Ureter (tissue), 1 donor: ENCODE measurements at places on chromosomes 1 and 21. TPM values are rescaled to one million over a fixed set of nuclear protein-coding genes. Genes with fewer than 3 reads are reported as not detected.

The C8B gene
- total RNA-seq: not detected

The EFNA1 gene
- 111 TPM for total RNA-seq

The ORC1 gene
- 1.1 TPM for total RNA-seq

The MX2 gene
- total RNA-seq: 18.9 TPM

The KRTAP19-6 gene
- total RNA-seq: not detected

The MT1HL1 gene
- total RNA-seq: not detected

The SPRR1A gene
- total RNA-seq: 13.8 TPM

The ZNF648 gene
- total RNA-seq: 0.23 TPM

The DMRTA2 gene
- total RNA-seq: not detected

The GUK1 gene
- 182 TPM for total RNA-seq

The UBL4B gene
- total RNA-seq: not detected

The HOOK1 gene
- 15.9 TPM for total RNA-seq

The RNU1-3 gene
- total RNA-seq: 1,626 TPM

The LCE6A gene
- total RNA-seq: not detected

The ABCA4 gene
- 1.8 TPM for total RNA-seq

DNA sequence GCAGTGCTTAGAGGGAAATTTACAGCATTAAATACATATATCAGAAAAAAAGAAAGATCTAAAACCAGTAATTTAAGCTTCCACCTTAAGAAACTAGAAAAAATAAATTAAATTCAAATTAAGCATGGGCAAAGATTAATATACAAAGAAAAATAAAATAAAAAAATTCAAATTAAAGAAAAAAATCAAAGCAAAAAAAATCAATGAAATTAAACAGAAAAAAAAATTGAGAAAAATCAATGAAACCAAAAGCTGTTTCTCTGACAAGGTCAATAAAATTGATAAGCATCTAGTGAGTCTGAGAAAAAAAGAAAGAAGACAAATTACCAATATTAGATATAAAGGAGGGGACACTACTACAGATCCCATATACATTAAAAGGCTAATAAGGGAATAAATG, 26.0 kb downstream of the GNG12 start:
- DNase-seq: no peak

GRCh38 chr1:6675941-6676340, 25.7 kb downstream of the DNAJC11 start:
- no peak for DNase-seq

GRCh38 chr21:41504030-41504429, 3.9 kb downstream of the TMPRSS2 start:
- no peak for DNase-seq

GRCh38 chr1:18549906-18550305, 69.2 kb downstream of the KLHDC7A start:
- no peak for DNase-seq

GRCh38 chr1:38187552-38187951, 141.0 kb upstream of the POU3F1 start:
- DNase-seq: no peak

- DNase-seq: no peak
Measured at GRCh38 chr1:238690415-238690814, 696.0 kb upstream of the CHRM3 start.

- DNase-seq: no peak
Measured at GRCh38 chr1:190452272-190452848, 25.3 kb downstream of the BRINP3 start.

DNA sequence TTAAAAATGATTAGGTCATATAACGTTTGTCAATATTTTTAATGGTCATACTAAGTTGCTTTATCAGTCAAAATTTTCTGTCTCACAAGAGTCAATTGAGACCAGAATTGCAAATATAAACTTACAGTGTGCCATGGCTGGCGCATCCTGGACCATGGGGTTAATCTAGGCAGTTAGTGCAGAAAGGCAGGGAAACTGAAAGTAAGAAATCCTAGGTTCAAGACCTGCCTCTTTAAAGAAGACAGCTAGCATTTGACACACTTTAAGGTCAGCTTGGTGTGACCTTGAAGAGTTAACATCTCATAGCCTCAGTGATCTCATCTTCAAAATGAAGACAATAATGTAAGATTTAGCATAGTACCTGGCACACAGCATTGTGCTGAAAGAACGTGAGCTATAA, 210.0 kb upstream of the DAB1 start:
- DNase-seq: no peak

GRCh38 chr21:42220138-42220701, 1.3 kb downstream of the ABCG1 start:
- DNase-seq: peak; percentile 74

DNA sequence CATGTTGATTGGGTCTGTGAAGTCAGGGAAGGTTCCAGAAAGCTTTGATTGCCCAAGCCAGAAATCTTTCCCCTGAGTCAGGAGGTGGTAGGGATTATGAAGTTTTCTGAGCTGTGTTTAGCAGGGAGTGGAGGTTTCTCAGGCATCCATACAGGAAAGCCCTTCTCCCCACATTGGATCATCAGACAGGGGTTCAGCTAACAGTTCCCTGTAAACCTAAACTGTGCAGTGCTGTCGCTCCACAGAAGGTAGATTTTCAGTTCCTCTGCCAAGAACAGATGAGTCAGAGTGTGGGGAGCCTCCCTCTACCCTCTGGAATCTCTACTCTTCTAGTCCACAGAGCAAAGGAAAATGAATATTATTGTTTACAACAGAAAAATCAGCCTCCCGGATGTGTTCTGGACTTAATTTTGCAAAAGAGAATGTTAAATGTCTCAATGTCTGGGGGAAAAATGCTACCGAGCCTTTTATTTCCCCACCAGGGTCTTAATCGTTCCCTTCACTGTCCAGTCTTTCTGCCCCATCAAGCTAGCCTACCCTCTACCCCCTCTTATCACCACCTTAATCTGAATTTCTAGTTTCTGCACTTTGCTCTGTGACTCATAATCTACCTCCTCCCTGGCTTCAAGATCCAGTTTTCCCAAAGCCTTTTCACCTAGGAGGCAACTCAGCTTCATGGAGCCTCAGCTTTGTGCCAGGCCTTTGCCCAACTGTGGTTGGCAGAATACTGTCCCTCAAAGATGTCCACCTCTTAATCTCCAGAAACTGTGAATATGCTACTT, 355.6 kb downstream of the PRDM2 start:
- DNase-seq: no peak

GRCh38 chr1:55329808-55330432, 114.8 kb upstream of the USP24 start:
- no peak for DNase-seq

GRCh38 chr1:36087233-36088123, 1.2 kb upstream of the ADPRS start:
- peak; percentile 42 for DNase-seq

DNA sequence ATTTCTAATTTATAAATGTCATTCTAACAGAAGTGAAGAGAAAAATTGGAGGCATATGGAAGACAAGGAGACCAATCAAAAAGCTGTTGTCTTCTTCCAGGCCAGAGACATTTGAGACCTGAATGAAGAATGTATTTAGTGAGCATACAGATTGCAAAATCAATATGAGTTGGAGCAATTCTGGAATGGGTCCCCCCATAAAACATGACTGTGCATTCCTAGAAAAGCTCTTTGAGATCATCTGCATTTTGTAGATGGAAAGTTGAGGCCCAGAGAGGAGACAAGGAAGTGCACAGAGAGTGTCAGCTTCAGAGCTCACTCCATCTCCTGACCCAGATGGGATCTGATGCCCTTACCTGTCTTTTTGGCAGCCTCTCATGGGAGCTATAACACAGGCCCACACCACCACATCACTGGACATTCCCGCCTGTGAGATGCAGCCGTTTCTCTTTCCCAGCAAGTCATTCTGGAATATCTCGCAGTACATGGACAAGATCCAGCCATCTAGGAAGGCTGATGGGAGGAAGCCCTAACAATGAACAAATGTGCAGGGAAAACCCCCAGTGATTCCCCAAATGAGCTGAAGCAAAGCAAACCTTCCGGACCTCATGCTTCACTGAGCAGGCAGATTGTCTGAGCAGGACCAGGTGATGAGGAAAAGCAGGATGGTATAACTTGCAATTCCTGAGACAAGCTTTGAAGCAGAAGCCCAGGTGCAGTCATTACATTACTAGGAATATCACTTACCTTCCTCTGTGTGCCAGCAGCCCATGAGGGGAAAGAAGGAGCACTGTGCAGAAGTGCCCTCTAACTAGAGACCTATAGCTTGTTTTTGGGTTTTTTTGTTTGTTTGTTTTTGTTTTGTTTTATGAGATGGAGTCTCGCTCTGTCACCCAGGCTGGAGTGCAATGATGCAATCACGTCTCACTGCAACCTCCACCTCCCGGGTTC, 445.6 kb downstream of the PLPP3 start:
- DNase-seq: no peak

DNA sequence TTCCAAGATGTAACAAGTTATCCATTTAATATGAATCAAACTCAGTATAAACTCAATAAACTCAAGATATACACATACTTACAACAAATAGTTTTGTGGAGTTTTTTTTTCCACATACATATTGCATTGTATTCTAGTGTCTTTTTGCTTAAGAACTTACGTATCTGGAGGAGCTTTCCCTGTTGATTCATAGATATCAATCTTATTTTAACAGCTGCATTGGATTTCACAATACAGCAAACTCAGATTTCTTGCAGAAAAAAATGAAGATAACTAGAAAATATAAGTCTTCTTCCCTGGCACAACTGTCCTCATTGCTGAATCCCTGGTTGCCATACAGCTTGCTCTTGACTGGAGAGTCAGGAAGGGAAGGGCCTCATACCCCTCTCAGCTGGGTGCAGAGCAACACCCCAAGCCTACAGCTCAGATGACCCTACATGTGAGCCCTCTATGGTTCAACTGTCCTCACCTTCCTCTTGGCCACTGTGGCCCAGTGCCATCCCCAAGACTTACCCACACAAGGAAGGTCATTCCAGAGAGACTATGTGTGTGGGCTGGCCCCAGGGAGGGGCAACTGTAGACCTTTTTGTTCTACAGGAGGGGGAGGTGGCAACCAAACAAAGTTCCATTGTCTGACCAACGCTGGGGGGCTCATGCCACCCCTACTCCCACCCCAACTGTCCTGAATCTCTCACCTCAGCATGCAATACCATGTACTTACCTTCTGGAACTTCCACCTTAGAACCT, 1.7 kb downstream of the MPZ start:
- no peak for DNase-seq

- DNase-seq: peak; percentile 77
Measured at GRCh38 chr1:25875154-25875855, at the start of gene PAQR7. Gene PAQR7 (minus strand): TSS chr1:25875708. CDS start chr1:25863839, 11,869 bp downstream.

DNA sequence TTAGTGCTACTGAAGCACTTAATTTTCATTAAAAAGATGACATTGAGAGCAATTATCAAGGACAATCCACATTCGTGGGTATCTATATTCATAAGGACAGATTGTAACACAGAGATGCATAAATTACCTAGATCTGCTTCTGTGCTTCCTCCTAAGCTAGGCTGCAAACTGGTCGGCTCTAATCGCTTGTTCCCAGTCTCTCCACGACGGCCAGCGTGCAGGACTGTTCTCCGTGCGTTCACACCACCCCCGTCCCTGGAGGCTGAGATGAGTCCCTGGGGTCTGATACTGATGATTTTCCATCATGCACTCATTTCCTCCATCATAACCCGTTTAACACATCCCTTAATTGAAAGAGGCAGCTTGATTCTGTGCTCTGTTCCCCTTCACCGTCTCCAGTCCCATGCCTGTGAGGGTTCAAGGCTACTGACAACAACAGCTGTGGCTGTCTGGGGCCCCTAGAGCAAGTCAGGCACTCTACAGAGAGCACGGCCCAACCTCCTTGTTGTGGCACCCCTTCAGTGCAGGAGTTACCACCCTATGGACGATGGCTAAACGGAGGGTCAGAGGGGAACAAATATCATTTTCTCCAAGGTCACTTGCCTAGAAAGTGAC, 469.6 kb downstream of the NPHP4 start:
- DNase-seq: no peak

GRCh38 chr21:29504751-29505321, 206.1 kb downstream of the BACH1 start:
- no peak for DNase-seq

DNA sequence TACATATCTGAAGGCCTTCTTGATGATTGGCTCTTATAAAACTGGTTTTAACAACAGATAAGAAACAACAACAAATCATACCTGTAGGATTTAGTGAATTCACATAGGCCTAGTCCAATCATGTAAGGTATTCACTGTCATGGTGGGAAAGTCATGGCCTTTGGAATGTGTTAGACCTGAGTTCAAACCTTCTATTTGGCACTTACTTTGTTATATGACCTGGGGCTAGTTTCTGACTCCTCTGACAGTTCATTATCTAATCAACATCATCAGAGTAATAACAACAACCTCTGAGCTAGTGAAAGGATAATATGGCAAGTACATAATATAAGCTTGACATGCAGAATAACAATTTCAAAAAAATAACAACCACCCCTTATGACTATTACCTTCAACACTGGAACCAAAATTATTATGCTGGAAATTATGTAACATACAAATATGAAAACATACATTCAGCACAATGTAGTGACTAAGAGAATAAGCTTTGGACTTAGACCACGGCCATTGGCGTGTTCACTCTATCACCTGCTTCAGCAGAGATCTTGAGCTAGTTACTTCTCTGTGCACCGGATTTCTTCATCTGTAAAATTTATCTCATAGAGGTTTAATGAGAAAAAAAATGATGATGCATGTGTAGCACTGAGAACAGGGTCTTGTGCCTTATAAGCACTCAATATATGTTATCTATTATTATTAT, 597.6 kb downstream of the LMO4 start:
- DNase-seq: no peak

- DNase-seq: no peak
Measured at GRCh38 chr21:14751602-14752344, 205.7 kb upstream of the SAMSN1 start.
